ENCODE measurements at places on chromosomes 1 and 21. TPM values are rescaled to one million over a fixed set of nuclear protein-coding genes. Genes with fewer than 3 reads are reported as not detected.

Gene ADAMTS4
- total RNA-seq = 0.66 TPM

Gene CHIA
- not detected for total RNA-seq

GRCh38 chr21:45578811-45579381, 36.7 kb upstream of the SLC19A1 start:
- no peaks in the 10 kb centered on the region for H3K4me1 ChIP-seq
- no peak overlapping the region for H3K4me3 ChIP-seq
- no peak overlapping the region for H3K27ac ChIP-seq
- H3K27me3 ChIP-seq = peaks cover 6% of the 10 kb centered on the region
- no peaks in the 10 kb centered on the region for H3K36me3 ChIP-seq

Gene RNPEP
- total RNA-seq = 34.2 TPM

Gene CAPN2
- total RNA-seq = 69.6 TPM

DNA sequence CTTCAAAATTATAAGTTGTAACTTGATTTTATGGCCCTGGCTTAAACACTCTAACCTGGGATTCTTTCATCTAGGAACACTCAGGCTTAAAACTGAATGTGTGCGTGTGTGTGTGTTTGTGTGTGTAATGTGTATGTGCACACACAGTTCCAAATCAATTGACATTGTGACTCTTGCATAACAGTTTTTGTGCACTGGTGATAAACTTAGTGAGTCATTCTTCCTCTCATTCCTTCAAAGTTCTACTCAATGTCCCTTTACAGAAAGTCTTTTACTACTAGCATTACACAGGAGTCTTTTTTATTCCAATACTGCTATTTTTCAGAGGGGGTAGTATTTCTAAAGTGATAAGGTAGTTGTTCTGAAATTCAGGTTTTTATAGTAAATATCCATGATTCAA, 943.6 kb downstream of the KCNT2 start:
- H3K27me3 ChIP-seq = no peaks in the 10 kb centered on the region
- H3K36me3 ChIP-seq = no peaks in the 10 kb centered on the region
- no peaks in the 10 kb centered on the region for H3K4me1 ChIP-seq
- DNase-seq = no peak
- no peak overlapping the region for H3K4me3 ChIP-seq

- peaks cover 16% of the 10 kb centered on the region for H3K27me3 ChIP-seq
- no peak overlapping the region for H3K27ac ChIP-seq
- no peaks in the 10 kb centered on the region for H3K4me1 ChIP-seq
Observed at GRCh38 chr1:93807311-93807930, 71.6 kb downstream of the DNTTIP2 start.

GRCh38 chr1:201059401-201059800, 35.9 kb upstream of the KIF21B start:
- H3K27ac ChIP-seq = no peak overlapping the region
- H3K4me3 ChIP-seq = no peak overlapping the region
- H3K27me3 ChIP-seq = peaks cover 1% of the 10 kb centered on the region
- H3K36me3 ChIP-seq = no peaks in the 10 kb centered on the region

GRCh38 chr1:58824753-58825389, 41.0 kb upstream of the JUN start:
- H3K4me1 ChIP-seq = no peaks in the 10 kb centered on the region
- no peak overlapping the region for H3K4me3 ChIP-seq
- no peak overlapping the region for H3K27ac ChIP-seq
- DNase-seq = no peak

Gene MYBPH
- not detected for total RNA-seq

DNA sequence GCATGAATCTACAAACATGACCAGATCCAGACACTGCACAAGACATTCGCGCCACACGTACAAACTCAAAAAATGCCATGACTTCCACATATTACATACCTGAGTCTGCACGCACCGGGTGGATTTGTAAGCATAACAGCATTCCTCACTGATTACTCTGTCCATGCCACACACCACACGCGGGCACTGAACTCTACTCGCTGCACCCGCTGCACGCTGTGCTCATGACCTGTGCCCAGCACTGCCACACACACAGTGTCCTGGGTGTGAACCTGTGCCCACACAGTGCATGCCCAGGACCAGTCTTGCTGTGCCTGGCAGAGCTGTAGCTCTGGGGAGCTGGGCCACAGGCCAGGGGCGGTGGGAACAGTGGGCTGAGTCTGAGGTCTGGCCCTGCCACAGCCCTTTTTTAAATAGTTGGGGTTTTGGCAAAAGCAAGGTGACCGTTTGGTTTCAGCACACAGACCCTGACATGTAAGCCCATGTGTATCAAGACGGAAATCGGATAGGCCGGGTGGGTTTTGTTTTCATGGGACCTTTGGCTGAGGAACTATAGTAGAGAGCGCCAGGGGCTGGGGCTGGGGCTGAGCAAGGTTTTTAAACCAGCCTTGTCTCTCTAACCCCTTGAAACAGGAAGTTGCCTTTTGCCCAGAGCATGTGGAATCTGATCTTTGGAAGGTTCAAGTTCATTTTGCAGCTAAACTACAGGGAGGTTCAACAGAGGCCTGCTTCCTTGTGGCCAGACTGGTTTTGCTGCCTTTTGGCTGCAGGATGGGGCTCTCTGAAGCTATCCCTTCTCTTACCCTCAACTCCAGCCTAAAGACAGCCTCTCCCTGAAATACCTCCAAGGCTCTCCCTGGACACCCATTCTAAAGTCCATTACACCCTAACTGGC, 12.3 kb upstream of the GOLT1A start:
- H3K4me1 ChIP-seq = no peaks in the 10 kb centered on the region
- H3K4me3 ChIP-seq = no peak overlapping the region
- H3K36me3 ChIP-seq = no peaks in the 10 kb centered on the region
- no peaks in the 10 kb centered on the region for H3K27me3 ChIP-seq

DNA sequence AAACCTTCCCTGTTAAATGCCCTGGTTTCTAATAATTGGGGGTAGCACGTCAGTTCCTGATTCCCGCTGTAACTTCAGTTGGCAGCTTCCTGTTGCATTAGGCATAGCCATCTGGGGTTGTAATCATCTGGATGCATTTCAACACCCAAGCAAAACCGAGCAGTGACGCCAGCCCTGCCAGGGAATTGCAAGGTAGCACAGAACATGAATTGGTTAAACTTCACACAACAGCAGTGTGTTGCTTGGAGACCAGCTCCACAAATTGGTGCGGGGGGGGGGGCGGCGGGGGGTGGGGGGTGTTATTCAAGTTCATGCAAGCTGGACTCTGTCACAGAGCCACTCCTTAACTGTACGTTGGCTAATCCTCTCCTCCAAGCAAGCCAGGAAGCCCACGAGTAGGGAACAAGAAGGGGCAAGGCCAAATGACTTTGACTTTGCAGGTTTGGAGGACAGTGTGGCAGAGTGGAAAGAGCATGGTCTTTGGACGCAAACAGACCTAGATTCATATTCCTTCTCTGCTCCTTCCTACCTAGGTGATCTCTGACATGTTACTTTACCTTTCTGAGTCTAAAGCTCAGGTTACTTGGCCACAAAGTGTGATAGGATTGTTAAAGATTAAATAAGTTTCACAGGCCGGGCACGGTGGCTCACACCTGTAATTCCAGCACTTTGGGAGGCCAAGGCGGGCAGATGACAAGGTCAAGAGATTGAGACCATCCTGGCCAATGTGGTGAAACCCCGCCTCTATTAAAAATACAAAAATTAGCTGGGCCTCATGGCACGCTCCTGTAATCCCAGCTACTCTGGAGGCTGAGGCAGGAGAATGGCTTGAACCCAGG, 4.7 kb downstream of the LAX1 start:
- peak overlapping the region; percentile 51 for H3K27ac ChIP-seq
- DNase-seq = no peak
- H3K36me3 ChIP-seq = peaks cover 57% of the 10 kb centered on the region
- H3K4me1 ChIP-seq = peaks cover 27% of the 10 kb centered on the region

- no peaks in the 10 kb centered on the region for H3K4me1 ChIP-seq
- no peak overlapping the region for H3K4me3 ChIP-seq
Observed at GRCh38 chr21:32214654-32215305, 64.1 kb downstream of the MIS18A start.

Gene PEX11B
- total RNA-seq = 31.7 TPM

Gene FLVCR1
- 21.8 TPM for total RNA-seq

Gene CASQ2
- not detected for total RNA-seq

Gene COL16A1
- not detected for total RNA-seq

DNA sequence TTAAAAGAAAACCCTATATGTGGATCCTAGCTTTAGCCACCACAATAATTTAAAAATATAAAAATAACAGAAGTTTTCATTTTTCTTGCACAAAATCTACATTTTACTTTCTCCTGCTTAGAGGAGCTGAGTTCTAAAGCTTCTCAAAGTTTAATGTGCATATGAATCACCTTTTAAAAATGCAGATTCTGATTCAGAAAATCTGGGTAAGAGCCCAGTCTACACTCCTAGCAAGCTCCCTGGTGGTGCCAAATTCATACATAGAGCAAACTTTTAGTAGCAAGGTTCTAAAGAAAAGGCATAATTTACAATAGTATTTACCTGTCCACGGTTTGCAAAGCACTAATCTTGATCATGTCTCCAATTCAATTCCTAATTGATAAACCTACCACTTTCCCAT, 19.3 kb downstream of the RSBN1 start:
- H3K36me3 ChIP-seq = peaks cover 73% of the 10 kb centered on the region
- H3K27ac ChIP-seq = peak overlapping the region; percentile 9
- H3K4me1 ChIP-seq = peaks cover 39% of the 10 kb centered on the region
- no peak overlapping the region for H3K4me3 ChIP-seq
- no peak for DNase-seq

- DNase-seq = no peak
- H3K27ac ChIP-seq = no peak overlapping the region
- no peaks in the 10 kb centered on the region for H3K36me3 ChIP-seq
- no peaks in the 10 kb centered on the region for H3K27me3 ChIP-seq
Observed at GRCh38 chr1:184427722-184428121, 40.9 kb downstream of the C1orf21 start.

Gene MAST2
- 33.1 TPM for total RNA-seq

Gene MIXL1
- total RNA-seq = not detected

Gene AMY2B
- total RNA-seq = 3.2 TPM

DNA sequence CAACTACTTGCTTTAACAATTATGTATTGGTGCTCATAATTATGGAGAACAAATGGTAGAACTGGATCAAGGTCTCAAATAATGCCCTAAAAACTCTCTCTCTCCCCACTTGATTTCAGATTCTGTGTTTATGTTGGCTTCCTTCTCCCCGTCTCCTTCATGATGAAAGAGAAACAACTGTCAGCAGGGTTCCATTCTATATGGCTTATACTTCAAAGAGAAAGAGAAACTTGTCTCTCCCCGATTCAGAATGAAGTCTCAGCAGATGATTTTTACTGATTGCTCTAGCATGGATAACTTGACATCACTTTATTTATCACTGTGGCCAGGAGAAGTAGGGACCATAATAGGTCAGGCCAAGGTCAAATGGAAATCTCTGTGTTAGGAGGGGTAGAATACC, 575.6 kb downstream of the AGBL4 start:
- no peaks in the 10 kb centered on the region for H3K4me1 ChIP-seq
- no peak for DNase-seq
- H3K27me3 ChIP-seq = no peaks in the 10 kb centered on the region
- H3K27ac ChIP-seq = no peak overlapping the region
- H3K36me3 ChIP-seq = no peaks in the 10 kb centered on the region

Gene CSF1
- 190 TPM for total RNA-seq

All from activated CD4-positive, alpha-beta T cell treated with anti-CD3 and anti-CD28 coated beads, Interleukin-2, amount 10 ng/mL, durations not matched to agents 24 days and 14 days (primary cell).